ENCODE measurements at places on chromosomes 5 and 9. TPM values are rescaled to one million over a fixed set of nuclear protein-coding genes. Genes with fewer than 3 reads are reported as not detected.
A peak's percentile ranks its signal among the peaks of the same experiment; 100 is the strongest.

NMUR2 gene
- 2.1 TPM for total RNA-seq

NKD2 gene
- 64.4 TPM for total RNA-seq

FOXD4L3 gene
- not detected for total RNA-seq

PLAC8L1 gene
- total RNA-seq = not detected

TCF7 gene
- total RNA-seq = 7.0 TPM

CACNA1B gene
- 0.29 TPM for total RNA-seq

LIFR gene
- 151 TPM for total RNA-seq

CER1 gene
- not detected for total RNA-seq

PCDH12 gene
- 17.0 TPM for total RNA-seq

DND1 gene
- 0.84 TPM for total RNA-seq

DNA sequence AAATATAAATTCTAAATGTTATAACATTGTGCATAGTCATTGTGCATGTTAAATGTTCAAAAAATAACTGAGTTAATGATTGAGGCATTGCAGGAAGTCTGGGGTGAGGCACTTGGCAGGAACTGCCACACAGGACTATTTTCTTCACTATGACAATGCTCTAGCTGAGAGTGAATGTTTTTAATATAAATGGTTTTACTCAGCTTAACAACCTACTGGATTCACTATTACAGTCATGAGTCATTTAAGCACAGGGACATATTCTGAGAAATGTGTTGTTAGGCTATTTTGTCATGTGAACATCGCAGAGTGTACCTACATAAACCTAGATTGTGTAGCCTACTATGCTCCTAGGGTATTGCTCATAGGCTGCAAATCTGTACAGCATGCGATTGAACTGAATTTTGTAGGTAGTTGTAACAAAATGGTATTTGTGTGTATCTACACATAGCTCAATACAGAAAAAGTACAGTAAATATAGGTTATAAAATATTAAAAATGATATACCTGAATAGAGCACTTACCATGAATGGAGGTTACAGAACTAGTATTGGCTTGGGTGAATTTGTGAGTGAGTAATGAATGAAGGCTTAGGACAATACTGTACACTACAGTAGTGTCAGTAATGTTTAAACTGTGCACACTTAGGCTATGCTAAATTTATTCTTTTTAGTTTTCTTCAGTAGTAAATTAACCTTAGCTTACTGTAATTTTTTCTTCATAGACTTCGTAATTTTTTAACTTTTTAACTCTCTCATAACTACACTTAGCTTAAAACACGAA is 346.1 kb upstream of the PTGER4 start:
- H3K27ac ChIP-seq = peak overlapping the region; percentile 0
- no peaks in the 10 kb centered on the region for H3K36me3 ChIP-seq
- no peaks in the 10 kb centered on the region for H3K27me3 ChIP-seq
- no peak for DNase-seq

DNA sequence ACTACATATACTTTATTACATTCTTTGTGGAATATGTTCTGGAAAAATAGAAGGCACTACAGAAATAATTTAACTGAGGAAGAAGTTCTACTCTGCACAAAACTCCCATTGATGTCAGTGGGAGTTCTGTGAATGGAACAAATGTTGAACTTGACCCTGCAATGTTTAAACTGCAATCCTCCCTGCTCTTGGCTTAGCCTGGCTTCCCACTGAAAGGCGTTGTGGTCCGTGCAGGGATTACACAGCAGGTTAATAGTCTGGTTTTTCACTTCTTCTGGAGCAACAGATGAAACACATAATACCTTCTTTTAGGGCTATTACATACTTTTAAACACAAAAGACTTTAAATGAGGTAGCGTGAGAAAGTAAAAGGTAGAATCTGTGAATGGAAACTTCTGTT is 12.9 kb upstream of the ERBIN start:
- no peaks in the 10 kb centered on the region for H3K4me1 ChIP-seq
- no peak for DNase-seq
- H3K36me3 ChIP-seq = no peaks in the 10 kb centered on the region
- H3K27ac ChIP-seq = no peak overlapping the region

- DNase-seq = no peak
- no peaks in the 10 kb centered on the region for H3K27me3 ChIP-seq
- H3K4me1 ChIP-seq = no peaks in the 10 kb centered on the region
- no peak overlapping the region for H3K27ac ChIP-seq
- H3K4me3 ChIP-seq = no peak overlapping the region
These were observed 135.1 kb downstream of the CSNK1G3 start for GRCh38 chr5:123647066-123647465.

GRCh38 chr5:1468247-1468612 is 23.0 kb upstream of the SLC6A3 start:
- peaks cover 70% of the 10 kb centered on the region for H3K36me3 ChIP-seq
- H3K27me3 ChIP-seq = no peaks in the 10 kb centered on the region
- no peak overlapping the region for H3K27ac ChIP-seq
- no peak for DNase-seq
- H3K4me3 ChIP-seq = no peak overlapping the region
- no peaks in the 10 kb centered on the region for H3K4me1 ChIP-seq

- H3K4me1 ChIP-seq = no peaks in the 10 kb centered on the region
- no peak overlapping the region for H3K4me3 ChIP-seq
- DNase-seq = no peak
- no peaks in the 10 kb centered on the region for H3K36me3 ChIP-seq
- H3K27ac ChIP-seq = no peak overlapping the region
These were observed 13.5 kb upstream of the MAP1B start for GRCh38 chr5:72093824-72094223.

DNA sequence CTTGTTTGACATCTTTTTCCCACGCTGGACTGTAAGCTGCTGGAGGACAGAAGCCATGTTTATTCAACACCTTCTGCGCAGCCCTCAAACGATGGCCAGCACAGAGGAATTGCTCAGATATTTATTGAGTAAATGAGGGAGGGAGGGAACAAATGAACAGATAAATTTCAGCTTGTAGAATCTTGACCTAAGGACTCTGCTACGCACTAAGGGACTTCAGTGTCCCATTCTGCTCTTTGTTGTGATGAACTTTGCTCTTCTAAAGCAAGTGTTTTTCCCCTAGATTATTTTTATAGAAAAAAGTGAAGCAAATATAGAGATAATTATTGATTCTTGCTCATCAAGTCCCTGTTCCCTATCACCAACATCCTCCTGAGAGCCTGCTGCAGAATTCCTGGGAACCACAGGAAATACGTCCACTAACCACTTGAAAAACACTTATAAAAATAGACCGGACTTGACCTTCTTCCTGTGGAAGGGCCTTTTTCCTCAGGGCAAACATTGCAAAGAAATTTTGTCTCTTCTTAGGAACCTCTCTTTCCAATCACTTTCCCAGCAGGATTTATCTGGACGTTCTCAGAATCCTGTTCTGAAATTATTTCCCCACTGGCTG is 54.9 kb downstream of the FGF1 start:
- H3K4me3 ChIP-seq = no peak overlapping the region
- H3K27me3 ChIP-seq = no peaks in the 10 kb centered on the region
- no peak overlapping the region for H3K27ac ChIP-seq

DNA sequence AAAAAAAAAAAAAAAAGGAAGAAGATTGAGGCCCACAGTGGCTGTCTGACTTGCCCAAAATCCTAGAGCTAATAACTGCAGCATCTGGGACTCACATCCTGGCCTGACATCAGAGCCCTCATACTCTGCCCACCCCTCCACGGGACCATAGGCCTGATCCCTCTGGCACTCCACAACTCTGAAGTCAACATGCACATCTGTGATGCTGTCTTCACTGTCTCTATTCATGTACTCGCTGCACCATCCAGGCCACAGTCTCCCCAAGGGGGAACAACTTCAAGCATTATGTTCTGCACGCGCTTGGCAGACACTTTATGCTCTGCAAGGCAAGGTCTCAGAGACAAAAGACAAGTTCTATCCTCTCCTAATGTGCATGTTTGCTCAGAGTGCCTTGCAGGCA is 158.2 kb downstream of the SPOCK1 start:
- H3K36me3 ChIP-seq = no peaks in the 10 kb centered on the region
- H3K4me1 ChIP-seq = no peaks in the 10 kb centered on the region
- no peaks in the 10 kb centered on the region for H3K27me3 ChIP-seq
- no peak for DNase-seq

GRCh38 chr5:7435503-7435902 is 39.6 kb downstream of the ADCY2 start:
- H3K36me3 ChIP-seq = no peaks in the 10 kb centered on the region
- DNase-seq = no peak
- no peaks in the 10 kb centered on the region for H3K27me3 ChIP-seq

DNA sequence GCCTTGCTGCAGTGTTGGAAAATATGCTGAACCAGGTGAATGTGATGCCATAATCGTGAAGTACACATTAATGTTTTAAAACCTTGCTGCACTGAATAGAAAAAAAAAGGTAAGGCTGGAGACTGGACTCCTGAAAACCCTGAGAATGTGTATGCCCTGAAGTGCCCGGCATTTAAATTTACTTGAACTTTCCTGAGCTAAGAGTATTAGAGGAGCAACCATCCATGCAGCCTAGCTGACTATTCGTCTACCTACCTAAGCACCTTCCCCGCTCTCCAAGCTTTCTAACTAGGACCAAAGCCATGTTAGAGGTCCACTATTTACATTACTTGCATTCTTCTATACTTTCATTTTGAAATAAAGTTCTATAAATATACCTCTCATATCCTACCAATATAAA is 1.4 kb downstream of the GABRG2 start:
- H3K4me1 ChIP-seq = no peaks in the 10 kb centered on the region
- no peaks in the 10 kb centered on the region for H3K36me3 ChIP-seq
- no peak overlapping the region for H3K4me3 ChIP-seq
- H3K27ac ChIP-seq = no peak overlapping the region

DNA sequence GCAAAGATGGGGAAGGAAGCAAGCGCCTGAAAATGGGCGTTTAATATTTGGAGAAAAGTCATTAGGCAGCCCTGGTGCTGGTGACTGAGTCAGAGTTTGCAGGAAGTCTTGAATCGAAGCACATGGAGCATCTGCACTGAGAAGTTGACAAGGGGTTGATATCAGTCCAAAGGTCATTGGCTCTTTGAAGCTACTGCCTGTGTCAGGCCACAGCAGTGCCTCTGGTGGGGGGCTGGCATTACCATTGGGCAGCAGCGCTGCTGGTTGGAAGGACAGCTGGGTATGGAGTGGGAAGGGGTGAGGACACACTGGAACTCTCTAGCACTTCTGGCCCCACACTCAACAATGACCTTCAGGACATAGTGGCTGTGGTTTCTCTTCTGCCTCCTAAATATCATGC is 150.4 kb upstream of the ERCC6L2 start:
- H3K27ac ChIP-seq = no peak overlapping the region
- H3K36me3 ChIP-seq = no peaks in the 10 kb centered on the region

- H3K27me3 ChIP-seq = peaks cover 16% of the 10 kb centered on the region
- no peak for DNase-seq
- no peaks in the 10 kb centered on the region for H3K4me1 ChIP-seq
- H3K27ac ChIP-seq = no peak overlapping the region
These were observed 1.0 kb upstream of the EDIL3 start for GRCh38 chr5:84385705-84386104.

DNA sequence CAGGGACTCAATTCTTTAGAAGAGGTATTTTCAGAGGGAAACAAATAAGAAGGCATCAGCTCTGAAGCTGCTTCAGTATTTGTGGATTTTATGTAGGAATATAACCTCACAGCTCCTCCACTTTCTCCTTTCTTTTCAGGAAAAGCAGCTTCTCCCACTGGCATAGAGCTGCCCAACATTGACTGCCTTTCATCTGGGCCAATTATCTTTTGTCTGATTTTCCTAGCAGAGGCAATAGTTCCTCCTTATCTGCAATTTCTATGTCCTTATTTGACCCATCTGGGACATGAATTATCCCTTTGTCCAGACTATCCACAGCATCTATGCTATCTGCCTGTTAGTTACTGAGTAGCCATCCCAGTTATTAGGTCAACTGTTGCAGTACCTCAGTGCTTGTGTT is 1671.2 kb upstream of the ACO1 start:
- no peaks in the 10 kb centered on the region for H3K27me3 ChIP-seq
- no peak overlapping the region for H3K27ac ChIP-seq
- no peak for DNase-seq
- H3K4me1 ChIP-seq = no peaks in the 10 kb centered on the region
- H3K36me3 ChIP-seq = no peaks in the 10 kb centered on the region
